Mesothelial cell of epicardium (in vitro differentiated cells): ENCODE measurements at places on chromosomes 4 and X. TPM values are rescaled to one million over a fixed set of nuclear protein-coding genes. Genes with fewer than 3 reads are reported as not detected.

DNA sequence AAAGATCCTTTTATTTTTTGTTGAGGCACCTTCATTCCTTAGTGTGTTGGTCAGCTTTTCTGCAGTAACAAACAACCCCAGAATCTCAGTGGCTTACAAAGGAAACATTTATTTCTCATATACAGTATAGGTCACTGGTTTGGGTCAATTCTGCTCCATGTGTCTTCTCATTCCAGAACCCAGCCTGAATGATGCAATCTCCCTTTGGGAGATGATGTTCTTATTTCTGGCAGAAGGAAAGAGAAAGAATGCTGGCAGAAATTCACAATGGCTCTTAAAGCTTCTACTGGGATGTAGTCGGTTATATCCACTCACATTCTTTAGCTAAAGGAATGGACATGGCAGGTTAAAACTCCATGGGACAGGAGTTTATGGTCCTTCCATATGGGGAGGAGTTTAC, 42.3 kb downstream of the IDS start:
- H3K27ac ChIP-seq: no peak overlapping the region
- H3K36me3 ChIP-seq: no peaks in the 10 kb centered on the region
- H3K27me3 ChIP-seq: no peaks in the 10 kb centered on the region
- H3K4me3 ChIP-seq: no peak overlapping the region

- H3K27ac ChIP-seq: no peak overlapping the region
- H3K4me1 ChIP-seq: no peaks in the 10 kb centered on the region
- no peak for DNase-seq
- H3K4me3 ChIP-seq: no peak overlapping the region
- H3K27me3 ChIP-seq: no peaks in the 10 kb centered on the region
- no peaks in the 10 kb centered on the region for H3K36me3 ChIP-seq
These were observed 467.0 kb upstream of the DIPK2B start for GRCh38 chrX:45667666-45668065.

The FAM53A gene
- 7.2 to 10.5 TPM (median 7.6 TPM) in 3 replicates for total RNA-seq

DNA sequence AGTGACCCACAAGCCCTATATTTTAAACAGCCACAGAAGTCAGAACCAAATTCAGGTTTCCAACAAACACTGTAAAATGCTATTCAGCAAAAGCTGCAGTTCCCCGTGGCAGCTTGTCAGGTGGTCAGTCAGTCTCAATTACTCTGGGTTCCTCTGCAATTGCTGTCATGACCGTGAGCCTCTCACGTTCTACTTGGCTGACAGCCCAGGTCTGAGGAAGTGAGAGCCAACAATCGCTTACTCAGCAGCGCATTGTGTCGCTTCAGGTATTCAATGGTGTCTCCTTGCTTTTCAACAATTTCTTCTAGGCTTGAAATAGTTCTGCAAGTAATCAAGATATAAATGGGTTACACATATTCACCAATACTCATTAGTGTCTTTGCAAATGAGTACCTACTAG, 25.8 kb downstream of the TRIM75 start:
- H3K27ac ChIP-seq: no peak overlapping the region
- no peak overlapping the region for H3K4me3 ChIP-seq
- no peak for DNase-seq
- no peaks in the 10 kb centered on the region for H3K27me3 ChIP-seq
- H3K36me3 ChIP-seq: peaks cover 11% of the 10 kb centered on the region

GRCh38 chrX:32397562-32398216, 813.7 kb downstream of the DMD start:
- no peaks in the 10 kb centered on the region for H3K27me3 ChIP-seq
- H3K27ac ChIP-seq: no peak overlapping the region
- peaks cover 3% of the 10 kb centered on the region for H3K36me3 ChIP-seq
- H3K4me1 ChIP-seq: no peaks in the 10 kb centered on the region

DNA sequence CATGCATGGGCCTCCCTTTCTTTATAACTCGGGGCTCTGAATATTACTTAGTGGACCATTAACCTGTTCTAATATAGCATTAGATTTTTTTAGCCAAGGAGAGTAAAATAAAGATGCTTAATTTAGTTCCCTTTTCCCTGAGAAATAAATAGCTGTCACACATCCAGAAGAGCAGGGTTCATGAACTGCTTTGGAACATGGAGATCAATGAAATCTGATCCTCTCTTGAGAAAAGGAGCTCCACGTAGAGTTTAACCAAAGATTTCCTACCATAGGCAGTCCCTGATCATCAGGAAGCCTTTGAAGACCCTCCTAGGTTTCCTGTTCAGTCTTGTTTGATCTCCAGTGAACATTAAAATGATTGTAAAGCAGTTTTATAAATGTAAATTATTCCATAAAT, 8.5 kb upstream of the PCDH19 start:
- no peak for DNase-seq
- H3K36me3 ChIP-seq: no peaks in the 10 kb centered on the region
- no peak overlapping the region for H3K4me3 ChIP-seq
- peaks cover 14% of the 10 kb centered on the region for H3K27me3 ChIP-seq

DNA sequence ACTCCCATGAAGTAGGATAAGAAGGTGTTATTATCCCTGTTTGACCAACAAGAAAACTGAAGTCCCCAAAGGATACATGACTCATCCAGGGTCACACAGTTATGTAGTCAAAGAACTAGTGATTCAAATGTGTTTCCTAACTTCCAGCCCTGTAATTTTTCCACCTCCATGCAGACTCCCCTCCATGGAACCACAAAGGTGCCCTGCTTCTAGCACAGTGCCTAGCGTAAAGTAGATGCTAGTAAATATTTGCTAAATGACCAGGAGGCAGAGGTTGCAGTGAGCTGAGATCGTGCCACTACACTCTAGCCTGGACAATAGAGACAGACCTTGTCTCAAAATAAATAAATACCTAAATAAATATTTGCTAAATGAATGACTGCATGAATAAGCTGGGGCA, 55.8 kb downstream of the FRMPD3 start:
- no peak overlapping the region for H3K27ac ChIP-seq
- H3K4me3 ChIP-seq: no peak overlapping the region
- H3K27me3 ChIP-seq: peaks cover 56% of the 10 kb centered on the region

- no peaks in the 10 kb centered on the region for H3K27me3 ChIP-seq
- peaks cover 9% of the 10 kb centered on the region for H3K36me3 ChIP-seq
- no peak for DNase-seq
- no peak overlapping the region for H3K27ac ChIP-seq
- no peak overlapping the region for H3K4me3 ChIP-seq
- no peaks in the 10 kb centered on the region for H3K4me1 ChIP-seq
These were observed 371.0 kb downstream of the CCSER1 start for GRCh38 chr4:90498175-90498574.

DNA sequence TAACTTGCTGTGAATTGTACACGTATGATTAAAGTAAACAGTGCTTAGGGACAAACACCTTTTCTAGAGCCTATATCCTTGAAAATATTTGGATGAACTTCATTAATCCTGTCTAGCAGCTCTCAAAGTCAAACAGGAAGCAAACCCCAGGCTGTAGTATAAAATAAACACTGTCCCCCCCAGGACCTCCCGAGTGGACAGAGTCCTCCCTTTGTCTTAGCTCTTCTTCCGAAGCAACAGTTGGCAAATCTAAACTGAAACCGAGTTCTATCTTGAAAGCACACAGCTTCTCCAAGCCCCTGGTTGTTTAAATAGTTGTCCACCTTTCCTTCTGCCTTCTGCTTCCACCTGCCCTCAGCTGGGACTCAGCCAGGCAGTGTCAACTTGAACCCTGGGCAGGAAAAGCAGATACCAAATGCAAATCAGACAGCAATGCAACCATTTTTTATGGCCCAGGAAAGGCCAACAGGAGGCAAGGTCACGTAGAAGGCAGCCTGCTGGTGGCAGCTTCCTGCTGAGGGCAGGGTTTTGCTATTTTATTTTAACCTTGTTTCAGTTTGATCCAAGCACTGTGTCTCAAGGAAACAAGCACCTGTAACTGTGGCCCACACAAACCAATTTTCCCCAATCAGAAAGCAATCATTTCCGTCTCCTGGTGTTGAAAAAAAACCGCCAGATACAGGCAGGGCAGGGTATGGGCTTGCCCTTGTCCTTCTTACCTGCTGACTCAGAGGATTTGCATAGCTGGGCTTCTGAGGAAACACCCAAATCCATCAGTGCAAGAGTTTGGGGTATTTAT, 110.3 kb upstream of the KIT start:
- no peak overlapping the region for H3K27ac ChIP-seq
- H3K4me3 ChIP-seq: no peak overlapping the region
- H3K27me3 ChIP-seq: peaks cover 1% of the 10 kb centered on the region
- peaks cover 5% of the 10 kb centered on the region for H3K4me1 ChIP-seq
- H3K36me3 ChIP-seq: no peaks in the 10 kb centered on the region

The FOXP3 gene
- total RNA-seq: 0.27 to 0.34 TPM (median 0.32 TPM) in 3 replicates

The ARHGEF9 gene
- 28.6 to 30.2 TPM (median 29.5 TPM) in 3 replicates for total RNA-seq

DNA sequence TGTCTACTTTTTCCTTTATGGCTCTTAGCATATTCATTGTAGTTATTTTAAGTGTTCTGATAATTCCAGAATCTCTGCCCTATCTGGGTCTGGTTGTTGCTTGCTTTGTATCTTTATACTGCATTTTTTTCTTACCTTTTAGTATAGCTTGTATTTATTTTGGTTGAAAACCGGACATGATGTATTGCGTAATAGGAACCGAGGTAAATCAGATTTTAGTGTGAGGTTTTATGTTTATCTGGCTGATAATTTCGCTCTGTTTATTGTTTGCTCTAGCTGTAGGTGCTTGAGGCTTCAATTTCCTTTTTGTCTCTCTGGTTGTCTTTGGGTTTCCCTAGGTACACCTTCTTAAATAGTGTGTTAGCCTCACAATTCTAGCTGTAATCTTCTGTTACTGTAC, 263.8 kb upstream of the LCORL start:
- H3K36me3 ChIP-seq: no peaks in the 10 kb centered on the region
- H3K27ac ChIP-seq: no peak overlapping the region
- no peaks in the 10 kb centered on the region for H3K27me3 ChIP-seq
- no peaks in the 10 kb centered on the region for H3K4me1 ChIP-seq
- no peak for DNase-seq

The ELF4 gene
- 21.0 to 22.9 TPM (median 22.2 TPM) in 3 replicates for total RNA-seq

GRCh38 chr4:95021099-95021498, 263.3 kb downstream of the BMPR1B start:
- H3K4me1 ChIP-seq: peaks cover 10% of the 10 kb centered on the region
- no peaks in the 10 kb centered on the region for H3K36me3 ChIP-seq
- H3K27me3 ChIP-seq: no peaks in the 10 kb centered on the region
- no peak for DNase-seq

DNA sequence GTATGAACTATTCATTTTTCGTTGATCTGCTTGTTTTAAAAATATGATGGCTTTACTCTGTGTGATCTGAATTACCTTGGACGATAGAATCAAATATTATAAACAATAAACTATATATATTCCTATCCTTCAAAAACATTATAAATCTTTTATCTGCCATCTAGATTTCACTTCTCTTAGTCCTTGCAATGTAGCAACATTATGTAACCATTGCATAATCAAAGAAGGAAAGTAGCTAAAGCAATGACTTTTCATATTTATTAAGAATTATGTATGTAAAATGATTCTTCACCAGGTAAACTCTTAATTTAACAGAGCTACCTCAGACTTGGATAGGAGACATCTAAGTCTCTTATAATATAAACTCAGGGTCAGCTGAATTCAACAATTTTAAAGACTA, 210.5 kb downstream of the ADAMTS3 start:
- peaks cover 3% of the 10 kb centered on the region for H3K4me1 ChIP-seq
- no peaks in the 10 kb centered on the region for H3K36me3 ChIP-seq
- no peak overlapping the region for H3K4me3 ChIP-seq
- H3K27me3 ChIP-seq: no peaks in the 10 kb centered on the region
- no peak overlapping the region for H3K27ac ChIP-seq

DNA sequence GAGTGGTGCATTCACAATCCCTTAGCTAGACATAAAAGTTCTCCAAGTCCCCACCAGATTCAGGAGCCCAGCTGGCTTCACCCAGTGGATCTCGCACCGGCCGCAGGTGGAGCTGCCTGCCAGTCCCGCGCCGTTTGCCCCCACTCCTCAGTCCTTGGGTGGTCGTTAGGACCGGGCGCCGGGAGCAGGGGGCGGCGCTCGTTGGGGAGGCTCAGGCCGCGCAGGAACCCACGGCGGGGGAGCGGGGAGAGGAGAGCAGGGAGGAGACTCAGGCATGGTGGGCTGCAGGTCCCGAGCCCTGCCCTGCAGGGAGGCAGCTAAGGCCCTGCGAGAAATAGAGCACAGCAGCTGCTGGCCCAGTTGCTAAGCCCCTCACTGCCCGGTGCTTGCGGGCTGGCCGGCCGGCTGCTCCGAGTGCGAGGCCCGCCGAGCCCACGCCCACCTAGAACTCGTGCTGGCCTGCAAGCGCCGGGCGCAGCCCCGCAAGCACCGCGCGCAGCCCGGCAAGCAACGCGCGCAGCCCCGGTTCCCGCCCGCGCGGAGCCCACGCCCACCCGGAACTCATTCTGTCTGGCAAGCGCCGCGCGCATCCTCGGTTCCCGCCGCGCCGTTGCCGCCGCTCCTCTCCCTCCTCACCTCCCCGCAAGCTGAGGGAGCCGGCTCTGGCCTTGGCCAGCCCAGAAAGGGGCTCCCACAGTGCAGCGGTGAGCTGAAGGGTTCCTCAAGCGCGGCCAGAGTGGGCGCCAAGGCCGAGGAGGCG, 153.5 kb downstream of the SLC7A11 start:
- no peak overlapping the region for H3K27ac ChIP-seq
- H3K27me3 ChIP-seq: no peaks in the 10 kb centered on the region
- H3K4me3 ChIP-seq: no peak overlapping the region
- H3K4me1 ChIP-seq: peaks cover 32% of the 10 kb centered on the region

GRCh38 chr4:150140774-150141400, 62.6 kb downstream of the DCLK2 start:
- DNase-seq: no peak
- peaks cover 19% of the 10 kb centered on the region for H3K36me3 ChIP-seq
- H3K27ac ChIP-seq: peak overlapping the region; percentile 59
- peaks cover 36% of the 10 kb centered on the region for H3K4me1 ChIP-seq
- no peaks in the 10 kb centered on the region for H3K27me3 ChIP-seq

GRCh38 chr4:5878359-5878758, 14.5 kb downstream of the CRMP1 start:
- no peaks in the 10 kb centered on the region for H3K36me3 ChIP-seq
- no peak for DNase-seq
- H3K4me1 ChIP-seq: no peaks in the 10 kb centered on the region
- H3K4me3 ChIP-seq: no peak overlapping the region

DNA sequence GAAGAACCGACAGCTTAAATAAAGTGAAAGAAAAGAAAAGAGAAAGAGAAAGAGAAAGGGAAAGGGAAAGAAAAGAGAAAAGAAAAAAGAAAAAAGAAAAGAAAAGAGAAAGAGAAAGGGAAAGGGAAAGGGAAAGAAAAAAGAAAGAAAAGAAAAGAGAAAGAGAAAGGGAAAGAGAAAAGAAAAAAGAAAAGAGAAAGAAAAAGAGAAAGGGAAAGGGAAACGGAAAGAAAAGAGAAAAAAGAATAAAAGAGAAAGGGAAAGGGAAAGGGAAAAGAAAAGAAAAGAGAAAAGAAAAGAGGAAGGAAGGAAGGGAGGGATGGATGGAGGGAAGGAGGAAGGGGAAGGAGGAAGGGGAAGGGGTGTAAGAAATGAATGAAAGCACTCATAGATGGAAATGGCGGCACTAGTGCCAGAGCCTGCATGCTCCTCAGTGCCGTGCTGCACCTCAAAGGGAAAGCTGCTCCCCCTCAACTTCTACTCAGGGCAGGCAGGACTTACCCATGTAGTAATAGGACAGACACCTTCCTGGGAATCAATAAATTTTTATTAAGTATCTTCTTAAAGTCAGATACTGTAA, 70.7 kb downstream of the AFAP1 start:
- no peak for DNase-seq
- peaks cover 13% of the 10 kb centered on the region for H3K4me1 ChIP-seq
- no peak overlapping the region for H3K27ac ChIP-seq
- no peak overlapping the region for H3K4me3 ChIP-seq
- peaks cover 57% of the 10 kb centered on the region for H3K36me3 ChIP-seq

The GIMD1 gene
- not detected in 3 replicates for total RNA-seq

- no peak overlapping the region for H3K27ac ChIP-seq
- no peaks in the 10 kb centered on the region for H3K36me3 ChIP-seq
- H3K27me3 ChIP-seq: peaks cover 5% of the 10 kb centered on the region
- peaks cover 12% of the 10 kb centered on the region for H3K4me1 ChIP-seq
- no peak overlapping the region for H3K4me3 ChIP-seq
These were observed 521.7 kb downstream of the PPARGC1A start for GRCh38 chr4:23368081-23368697.
